ENCODE measurements at places on chromosomes 7 and 10.

GRCh38 chr10:103983367-103983911, 16.5 kb downstream of the SLK start:
- DNase-seq: no peak

DNA sequence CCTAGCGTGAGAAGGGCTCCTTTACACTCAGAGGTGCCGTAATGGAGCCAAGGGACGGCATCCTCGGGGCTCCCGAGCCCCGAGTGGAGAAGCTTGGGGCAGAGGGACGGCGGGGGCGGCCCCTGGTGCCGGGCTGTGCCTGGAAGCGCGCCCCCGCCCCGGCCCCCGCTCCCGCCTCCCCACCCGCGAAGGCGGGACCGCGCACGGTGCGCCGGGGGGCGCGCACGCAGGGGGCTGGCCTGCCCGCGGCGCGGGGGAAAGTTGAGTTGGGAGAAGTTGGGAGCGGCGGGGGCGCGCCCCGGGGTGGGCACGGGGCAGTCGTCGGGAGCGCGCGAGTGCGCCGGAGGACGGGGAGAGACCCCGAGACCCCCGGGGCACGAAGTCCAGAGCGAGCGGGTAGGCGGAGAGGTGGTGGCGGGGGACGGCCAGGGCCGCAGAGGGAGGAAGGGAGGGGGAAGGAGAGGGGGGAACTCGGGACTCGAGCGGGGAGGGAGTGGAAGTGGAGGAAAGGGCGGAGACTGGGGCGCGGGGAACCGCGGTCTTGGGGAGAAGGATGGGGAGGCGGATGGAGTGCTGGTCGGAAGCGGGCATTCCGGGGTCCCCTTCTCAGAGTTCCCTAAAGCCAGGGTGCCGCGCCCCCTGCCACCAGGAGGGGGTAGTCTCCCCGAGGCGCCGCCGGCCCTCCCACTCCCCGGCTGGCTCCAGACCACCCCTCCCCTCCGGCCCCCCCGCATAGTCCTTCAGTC, at the start of gene SLC4A2:
Gene SLC4A2, plus strand, starts transcription at position 223 of the 746 bp plus-strand sequence. CDS start 2,399 bp downstream, outside the sequence.
- DNase-seq: no peak

DNA sequence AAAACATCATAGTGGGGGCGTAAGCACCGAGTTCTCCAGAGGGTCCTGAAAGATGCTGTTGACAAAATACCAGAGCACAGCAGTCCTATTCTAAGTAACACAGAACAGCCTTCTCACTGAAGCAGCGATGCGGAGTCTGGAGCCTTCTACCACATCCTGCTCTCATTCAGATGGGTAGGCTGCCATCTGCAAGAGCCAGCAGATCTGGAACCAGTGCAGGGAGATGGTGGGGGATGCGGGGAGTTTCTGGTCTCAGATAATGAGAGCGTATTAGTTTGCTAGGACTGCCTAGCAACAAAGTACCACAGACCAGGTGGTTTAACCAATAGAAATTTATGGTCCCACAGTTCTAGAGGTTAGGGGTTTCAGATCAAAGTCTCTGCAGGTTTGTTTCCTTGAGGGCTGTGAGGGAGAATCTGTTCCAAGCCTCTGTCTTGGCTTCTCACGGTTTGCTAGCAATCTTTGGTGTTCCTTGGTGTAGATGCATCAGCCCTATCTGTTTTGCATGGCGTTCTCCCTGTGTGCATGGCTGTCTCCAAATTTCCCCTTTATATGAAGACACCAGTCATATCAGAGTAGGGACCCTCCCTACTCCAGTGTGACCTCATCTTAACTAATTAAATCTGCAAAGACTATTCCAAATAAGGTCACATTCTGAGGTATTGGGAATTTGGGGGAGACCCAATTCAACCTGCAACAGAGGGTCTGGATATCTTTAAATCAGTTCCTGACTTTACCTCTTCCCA, 52.0 kb upstream of the STEAP1B start:
- no peak for DNase-seq

DNA sequence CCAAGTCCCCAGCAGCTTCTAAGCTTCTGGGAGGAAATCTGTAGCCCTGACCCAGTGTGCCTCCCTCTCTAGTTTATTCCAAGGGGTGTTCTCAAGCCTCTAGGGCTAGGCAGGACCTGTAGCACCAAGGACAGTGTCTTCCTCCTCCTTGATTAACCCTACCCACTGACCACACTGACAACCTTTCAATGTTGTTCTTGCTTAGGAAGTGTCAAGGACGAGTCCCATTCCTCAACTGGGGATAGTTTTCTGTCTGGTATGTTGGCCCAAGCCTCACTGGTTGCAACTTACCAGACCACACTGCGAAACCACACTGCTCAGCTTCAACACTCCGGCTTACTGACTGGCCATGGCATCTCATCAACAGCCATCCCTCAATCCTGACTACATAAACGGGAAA, 100.0 kb downstream of the RNF216 start:
- DNase-seq: no peak

GRCh38 chr7:38282081-38282480, 8.6 kb upstream of the TARP start:
- no peak for DNase-seq

DNA sequence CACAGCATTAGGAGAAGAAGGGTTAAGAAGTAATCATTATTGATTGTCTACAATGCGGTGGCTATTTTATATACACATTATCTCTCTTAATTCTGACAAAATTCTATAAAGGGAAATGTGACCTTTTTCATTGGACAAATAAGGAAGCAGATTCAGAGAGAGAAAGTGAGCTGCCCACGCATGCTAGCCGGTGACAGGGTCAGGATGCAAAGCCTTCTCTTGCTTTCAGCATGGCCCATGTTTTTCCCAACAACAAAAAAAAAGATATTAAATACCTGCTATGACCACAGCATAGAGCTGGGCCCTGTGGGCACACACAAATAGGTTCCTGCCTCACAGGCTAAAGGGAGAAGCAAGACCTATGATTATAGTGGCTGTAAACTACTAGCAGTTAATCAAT, 66.8 kb downstream of the PPP1R3C start:
- no peak for DNase-seq

DNA sequence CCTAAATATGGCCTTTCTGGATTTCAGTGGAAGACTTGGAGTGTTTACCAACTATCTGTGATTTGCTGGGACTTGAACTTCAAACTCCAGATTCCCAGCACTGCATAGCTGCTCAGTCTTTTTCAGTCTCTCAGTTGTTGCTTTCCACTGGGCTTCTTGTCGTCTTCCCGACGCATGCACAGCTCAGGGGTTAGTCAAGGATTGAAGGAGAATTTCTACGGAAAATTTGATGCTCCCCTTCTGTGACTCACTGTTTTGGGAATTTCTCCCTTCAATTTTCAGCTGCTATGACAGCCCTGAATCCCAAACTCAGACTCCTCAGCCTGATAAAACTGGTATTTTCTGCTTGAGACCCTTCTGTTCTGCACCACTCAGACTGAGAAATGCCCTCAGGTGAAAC, 91.7 kb downstream of the CYP26A1 start:
- DNase-seq: no peak

GRCh38 chr10:117005026-117005526, at the start of gene SHTN1:
TSS of gene SHTN1 (minus strand) at chr10:117005187. CDS start at chr10:117005079, 108 bp downstream.
- no peak for DNase-seq

DNA sequence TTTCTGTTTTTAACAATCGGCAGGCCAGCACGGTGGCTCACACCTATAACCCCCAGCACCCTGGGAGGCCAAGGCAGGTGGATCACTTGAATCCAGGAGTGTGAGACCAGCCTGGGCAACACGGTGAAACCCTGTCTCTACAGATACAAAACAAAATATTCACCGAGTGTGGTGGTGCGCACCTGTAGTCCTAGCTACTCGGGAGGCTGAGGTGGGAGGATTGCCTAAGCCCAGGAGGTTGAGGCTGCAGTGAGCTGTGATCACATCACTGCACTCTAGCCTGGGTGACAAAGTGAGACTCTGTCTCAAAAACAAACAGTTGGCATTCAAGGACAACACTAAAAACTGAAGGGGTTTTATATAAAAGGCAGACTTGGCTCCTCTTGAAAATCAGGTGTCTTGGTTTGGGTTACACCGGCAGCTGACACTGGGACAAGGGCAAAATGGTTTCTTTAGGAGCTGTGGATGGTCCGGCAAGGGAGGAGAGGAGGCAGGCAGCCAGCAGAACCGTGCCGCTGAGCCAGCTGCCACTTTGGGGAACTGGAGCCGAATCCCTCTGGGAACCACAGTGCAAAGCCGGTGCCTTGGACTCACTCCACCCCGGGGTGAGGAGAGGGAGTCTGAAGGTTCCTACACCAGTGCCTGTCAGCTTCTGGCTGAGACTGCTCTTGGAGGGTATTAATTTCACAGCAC, 52.6 kb downstream of the CHST3 start:
- DNase-seq: no peak

DNA sequence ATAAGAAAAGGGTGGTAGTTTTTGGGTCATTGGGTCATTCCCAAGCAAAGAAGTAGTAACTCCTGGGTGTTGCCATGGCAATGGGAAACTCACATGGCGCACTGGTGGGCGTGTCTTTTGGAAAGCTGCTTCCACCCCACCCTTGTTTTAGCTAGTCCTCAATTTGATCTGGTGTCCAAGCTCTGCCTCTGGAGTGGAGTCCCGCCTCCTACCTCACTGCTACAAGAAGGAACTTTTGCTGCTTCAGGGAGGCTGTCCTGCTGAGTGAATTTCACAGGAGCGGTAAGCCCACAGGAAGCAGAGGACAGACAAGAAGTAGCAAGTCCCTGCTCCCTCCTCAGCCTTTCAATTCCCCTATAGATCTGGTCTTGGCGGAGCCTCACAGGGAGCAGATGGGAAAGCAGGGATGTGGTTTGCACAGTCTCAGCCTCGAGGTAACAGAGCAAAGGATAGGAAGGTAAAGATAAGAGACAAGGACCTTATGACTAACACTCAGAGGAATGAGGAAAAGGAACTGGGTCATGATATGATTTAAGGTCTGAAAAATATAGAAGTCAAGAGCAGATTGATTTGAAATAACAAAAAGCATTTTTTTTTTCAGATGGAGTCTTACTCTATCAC, 700.3 kb downstream of the TNS3 start:
- no peak for DNase-seq

DNA sequence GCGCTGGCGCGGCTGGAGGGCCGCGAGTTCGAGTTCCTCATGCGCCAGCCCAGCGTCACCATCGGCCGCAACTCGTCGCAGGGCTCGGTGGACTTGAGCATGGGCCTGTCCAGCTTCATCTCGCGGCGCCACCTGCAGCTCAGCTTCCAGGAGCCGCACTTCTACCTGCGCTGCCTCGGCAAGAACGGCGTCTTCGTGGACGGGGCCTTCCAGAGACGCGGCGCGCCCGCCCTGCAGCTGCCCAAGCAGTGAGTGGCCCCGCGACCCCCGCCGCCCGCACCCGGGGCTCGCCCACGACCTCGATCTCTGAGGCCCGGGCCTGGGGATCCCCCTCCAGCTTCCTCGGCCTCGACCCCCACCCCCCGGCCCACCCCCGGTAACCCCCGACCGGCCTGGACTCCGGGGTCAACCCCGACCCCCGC, 537 bp downstream of the FOXK1 start:
- no peak for DNase-seq

DNA sequence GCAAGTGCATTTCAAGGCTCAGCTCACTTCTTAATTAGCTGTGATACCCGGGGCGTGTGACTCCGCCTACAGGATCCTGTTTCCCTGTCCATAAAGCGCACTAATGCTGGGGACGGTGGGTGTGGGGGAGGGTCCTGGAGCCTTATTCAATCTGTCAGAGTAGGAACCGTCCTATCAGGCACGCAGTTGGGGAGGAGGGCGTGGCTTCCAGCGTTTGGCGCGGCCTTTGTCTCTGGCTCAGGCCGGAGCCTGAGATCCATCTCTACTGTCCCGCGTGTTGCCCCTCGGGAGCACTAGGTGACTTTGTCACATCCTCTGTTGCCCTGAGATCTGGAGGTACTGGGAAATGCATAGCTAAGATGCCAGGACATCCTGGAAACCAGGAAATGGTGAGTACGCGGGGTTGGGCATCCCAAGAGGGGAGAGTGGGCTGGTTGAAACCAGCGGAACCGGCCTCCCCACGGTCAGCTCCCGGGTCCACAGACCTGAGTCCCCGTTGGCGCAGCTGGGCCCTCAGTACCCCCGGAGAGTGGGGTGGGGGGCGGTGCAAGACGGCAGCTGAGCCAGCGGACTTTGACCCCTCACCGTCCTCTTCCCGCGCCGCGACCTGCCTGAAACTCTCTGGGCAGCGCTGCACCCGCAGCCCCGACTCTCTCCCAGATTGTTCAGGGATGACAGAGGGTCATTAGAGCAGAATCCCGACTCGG, 104.4 kb upstream of the ZNF92 start:
- DNase-seq: no peak

DNA sequence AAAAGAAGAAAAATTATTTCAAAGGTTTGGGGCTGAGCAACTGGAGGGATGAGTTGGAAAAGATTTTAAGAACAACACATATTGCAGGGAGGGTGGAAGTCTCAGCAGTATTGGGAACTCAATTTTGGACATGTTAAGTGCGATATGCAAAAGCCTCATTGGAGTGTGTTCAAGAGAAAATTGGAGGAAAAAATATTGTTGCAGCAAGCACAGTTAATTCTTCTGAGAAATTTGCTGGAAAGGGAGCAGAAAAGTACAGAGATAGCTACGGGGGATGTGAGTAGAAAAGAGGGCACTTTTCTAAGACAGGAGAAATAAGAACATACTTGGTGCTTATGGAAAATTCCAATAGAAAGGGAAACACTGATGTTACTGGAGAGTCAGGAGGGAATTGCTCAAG, 59.8 kb upstream of the MAGI2 start:
- no peak for DNase-seq
